Activated B cell treated with CpG ODN at 0.5 μM for 24 hours (primary cell): ENCODE measurements at places on chromosomes 11 and 22. TPM values are rescaled to one million over a fixed set of nuclear protein-coding genes. Genes with fewer than 3 reads are reported as not detected.

- no peak overlapping the region for H3K4me3 ChIP-seq
- H3K27me3 ChIP-seq, result no peaks in the 10 kb centered on the region
These were observed 4.2 kb downstream of the FAR1 start for GRCh38 chr11:13672576-13673210.

- H3K36me3 ChIP-seq, result peaks cover 16% of the 10 kb centered on the region
- H3K4me1 ChIP-seq, result peaks cover 16% of the 10 kb centered on the region
- no peaks in the 10 kb centered on the region for H3K27me3 ChIP-seq
- peak; percentile 79 for DNase-seq
- peak within 1 kb of the TSS; percentile 86 for H3K4me3 ChIP-seq
These were observed at the start of gene AP5B1 for GRCh38 chr11:65780770-65781151. TSS of gene AP5B1 (minus strand) at chr11:65780976. CDS start at chr11:65780591, 385 bp downstream.

DNA sequence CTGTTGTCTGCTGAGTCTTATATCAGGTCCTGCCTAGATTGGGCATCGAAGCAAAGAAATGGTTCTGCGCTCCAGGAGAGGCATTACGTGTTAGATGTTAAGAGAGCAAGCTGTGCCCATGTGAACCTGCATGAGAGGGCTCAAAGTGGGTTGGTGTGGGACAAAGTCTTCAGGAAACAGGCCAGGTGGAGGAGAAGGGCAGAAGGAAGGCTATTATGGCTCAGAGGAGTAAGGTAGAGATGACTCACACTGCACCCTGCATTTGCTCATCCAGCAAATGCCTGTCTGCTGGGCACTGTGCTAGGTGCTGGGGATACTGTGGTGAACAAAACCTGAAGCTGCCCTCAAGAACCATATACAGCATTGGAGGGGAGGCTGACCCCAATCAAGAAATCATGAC lies 5.8 kb downstream of the USP35 start:
- no peak for DNase-seq
- H3K27ac ChIP-seq, result no peak overlapping the region
- H3K4me3 ChIP-seq, result no peak overlapping the region
- H3K4me1 ChIP-seq, result peaks cover 13% of the 10 kb centered on the region

GRCh38 chr11:14229472-14229871 lies 129.5 kb downstream of the RRAS2 start:
- H3K36me3 ChIP-seq, result no peaks in the 10 kb centered on the region
- no peak overlapping the region for H3K4me3 ChIP-seq
- H3K4me1 ChIP-seq, result peaks cover 2% of the 10 kb centered on the region
- no peak overlapping the region for H3K27ac ChIP-seq

GRCh38 chr22:24094966-24095365 lies 83.9 kb downstream of the CABIN1 start:
- no peak for DNase-seq
- no peaks in the 10 kb centered on the region for H3K4me1 ChIP-seq
- no peak overlapping the region for H3K4me3 ChIP-seq
- H3K27ac ChIP-seq, result no peak overlapping the region

DNA sequence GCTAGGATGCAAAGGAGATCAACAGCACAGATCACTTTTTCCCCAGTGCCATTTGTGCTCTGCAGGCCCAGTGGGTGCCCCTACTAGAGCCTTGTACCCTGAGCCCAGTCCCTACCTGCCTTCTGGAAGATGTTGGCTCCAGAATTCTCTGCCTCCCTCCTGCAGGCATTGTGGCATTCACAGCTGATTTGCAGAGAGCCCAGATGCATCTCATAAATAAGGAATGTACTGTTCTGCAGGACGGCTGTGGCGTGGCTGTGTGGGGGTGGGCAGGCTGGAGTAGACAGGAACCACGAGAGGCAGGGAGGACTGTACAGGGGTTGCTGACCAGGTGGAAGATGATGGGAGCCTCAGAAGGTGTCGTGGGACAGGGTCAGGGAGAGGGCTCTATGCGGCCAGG lies 11.2 kb upstream of the MIAT start:
- no peaks in the 10 kb centered on the region for H3K36me3 ChIP-seq
- DNase-seq, result no peak
- H3K4me3 ChIP-seq, result no peak overlapping the region
- H3K27me3 ChIP-seq, result peaks cover 11% of the 10 kb centered on the region

DNA sequence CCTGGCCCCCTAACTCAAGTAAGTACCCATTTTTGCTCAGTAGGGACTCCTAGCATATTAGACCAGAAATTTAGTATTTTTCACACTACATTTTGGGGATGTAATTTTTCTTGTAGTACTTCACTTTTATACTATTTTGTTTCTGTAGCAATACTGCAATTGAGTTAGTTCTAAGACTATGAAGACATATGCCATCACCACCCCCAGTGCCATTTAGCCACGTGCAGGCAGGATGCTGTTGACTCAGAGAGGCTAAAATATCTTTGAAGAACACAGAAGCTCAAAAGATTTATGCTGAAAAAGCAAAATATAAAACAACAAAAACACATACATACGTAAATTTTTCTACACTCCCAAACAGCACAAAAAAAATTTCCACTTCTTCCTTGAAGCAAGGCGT lies 29.1 kb upstream of the DLAT start:
- no peak for DNase-seq
- no peak overlapping the region for H3K4me3 ChIP-seq
- no peak overlapping the region for H3K27ac ChIP-seq
- peaks cover 2% of the 10 kb centered on the region for H3K4me1 ChIP-seq
- H3K36me3 ChIP-seq, result no peaks in the 10 kb centered on the region

The RCOR2 gene
- total RNA-seq, result not detected in 2 replicates
